ENCODE measurements at places on chromosomes 11 and 22. TPM values are rescaled to one million over a fixed set of nuclear protein-coding genes. Genes with fewer than 3 reads are reported as not detected.

The ACO2 gene
- total RNA-seq = 66.6 TPM

The SEPTIN5 gene
- 17.8 TPM for total RNA-seq

The IGSF9B gene
- total RNA-seq = 26.3 TPM

The TMEM86A gene
- total RNA-seq = 2.3 TPM

The MRE11 gene
- 37.1 TPM for total RNA-seq

The MYBPC3 gene
- not detected for total RNA-seq

The OR52E4 gene
- total RNA-seq = not detected

The MRGPRX4 gene
- total RNA-seq = not detected

The DRICH1 gene
- total RNA-seq = not detected

The COPB1 gene
- 71.6 TPM for total RNA-seq

The DEUP1 gene
- total RNA-seq = not detected

The NRXN2 gene
- 4.8 TPM for total RNA-seq

The NCAM1 gene
- total RNA-seq = 2.2 TPM

The RASL10A gene
- total RNA-seq = 0.92 TPM

The CARD10 gene
- 17.7 TPM for total RNA-seq

The KIRREL3 gene
- 0.09 TPM for total RNA-seq

The MS4A3 gene
- not detected for total RNA-seq

The RAC2 gene
- 2.5 TPM for total RNA-seq

The SEPTIN3 gene
- total RNA-seq = 33.3 TPM

The MYOD1 gene
- total RNA-seq = not detected

The CD3E gene
- total RNA-seq = not detected

The GNAZ gene
- total RNA-seq = 5.0 TPM

The SLC22A8 gene
- not detected for total RNA-seq

The PGR gene
- total RNA-seq = 0.07 TPM

The TNNT3 gene
- total RNA-seq = not detected

The ZBTB3 gene
- 39.7 TPM for total RNA-seq

The SLC1A2 gene
- total RNA-seq = 0.50 TPM

The TSPAN18 gene
- total RNA-seq = 25.3 TPM

The GRIA4 gene
- total RNA-seq = 0.46 TPM

The FIBIN gene
- not detected for total RNA-seq

The GP1BB gene
- total RNA-seq = 2.4 TPM

The OR51I1 gene
- not detected for total RNA-seq

The TRPM5 gene
- total RNA-seq = not detected

The SCGB1D1 gene
- not detected for total RNA-seq

The SGSM1 gene
- total RNA-seq = 3.2 TPM

The MMP8 gene
- total RNA-seq = not detected

The SPI1 gene
- not detected for total RNA-seq

The ZNRD2 gene
- 45.8 TPM for total RNA-seq

The MFNG gene
- 2.0 TPM for total RNA-seq

The INPP5J gene
- 4.7 TPM for total RNA-seq

The TCN1 gene
- total RNA-seq = not detected
